ENCODE measurements at places on chromosomes 2 and 18.

DNA sequence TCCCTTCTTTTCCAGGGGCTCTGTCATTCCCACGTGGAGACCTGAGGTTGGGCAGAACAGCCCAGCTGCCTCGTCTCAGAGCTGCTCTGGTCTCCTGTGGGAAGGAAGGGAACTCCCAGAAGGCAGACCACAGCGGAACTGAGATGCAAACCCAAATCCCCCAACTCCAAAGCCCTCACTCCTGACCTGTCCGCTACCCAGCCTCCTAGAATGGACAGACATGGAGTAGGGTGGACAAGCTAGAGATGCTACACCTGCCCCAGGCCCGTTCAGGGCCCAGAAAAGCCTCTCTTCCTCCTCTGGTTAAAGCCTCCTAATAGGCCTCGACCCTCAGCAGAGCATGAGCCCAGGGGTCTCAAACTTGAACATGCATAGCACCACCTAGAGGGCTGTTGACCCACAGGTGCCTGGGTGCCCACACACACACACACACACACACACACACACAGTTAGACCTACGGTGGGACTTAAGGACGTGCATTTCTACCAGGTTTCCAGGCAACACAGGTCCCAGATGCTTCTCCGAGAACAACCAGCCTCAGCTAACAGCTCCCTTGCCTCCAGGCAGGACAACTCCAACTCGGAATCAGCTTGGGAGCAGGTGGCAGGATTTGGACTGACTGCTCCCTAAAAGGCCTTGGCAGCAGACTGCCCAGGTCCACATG is 93.5 kb downstream of the TNS1 start:
- DNase-seq: no peak

DNA sequence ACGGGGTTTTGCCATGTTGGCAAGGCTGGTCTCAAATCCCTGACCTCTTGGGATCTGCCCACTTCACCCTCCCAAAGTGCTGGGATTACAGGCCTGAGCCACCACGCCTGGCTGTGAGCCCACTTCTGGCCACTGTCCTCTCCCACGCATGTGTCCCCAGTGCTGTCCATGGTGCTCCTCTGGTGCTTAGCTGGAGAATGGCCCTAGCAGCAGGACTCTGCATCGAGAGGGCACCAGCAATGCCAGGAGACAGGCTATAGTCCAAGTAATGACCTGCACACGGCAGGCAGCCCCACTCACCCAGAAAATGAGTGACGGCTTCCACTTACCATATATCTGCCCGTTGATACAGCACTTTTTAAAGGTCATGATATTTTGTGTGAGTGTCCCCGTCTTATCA is 66.3 kb upstream of the NARS1 start:
- DNase-seq: no peak

DNA sequence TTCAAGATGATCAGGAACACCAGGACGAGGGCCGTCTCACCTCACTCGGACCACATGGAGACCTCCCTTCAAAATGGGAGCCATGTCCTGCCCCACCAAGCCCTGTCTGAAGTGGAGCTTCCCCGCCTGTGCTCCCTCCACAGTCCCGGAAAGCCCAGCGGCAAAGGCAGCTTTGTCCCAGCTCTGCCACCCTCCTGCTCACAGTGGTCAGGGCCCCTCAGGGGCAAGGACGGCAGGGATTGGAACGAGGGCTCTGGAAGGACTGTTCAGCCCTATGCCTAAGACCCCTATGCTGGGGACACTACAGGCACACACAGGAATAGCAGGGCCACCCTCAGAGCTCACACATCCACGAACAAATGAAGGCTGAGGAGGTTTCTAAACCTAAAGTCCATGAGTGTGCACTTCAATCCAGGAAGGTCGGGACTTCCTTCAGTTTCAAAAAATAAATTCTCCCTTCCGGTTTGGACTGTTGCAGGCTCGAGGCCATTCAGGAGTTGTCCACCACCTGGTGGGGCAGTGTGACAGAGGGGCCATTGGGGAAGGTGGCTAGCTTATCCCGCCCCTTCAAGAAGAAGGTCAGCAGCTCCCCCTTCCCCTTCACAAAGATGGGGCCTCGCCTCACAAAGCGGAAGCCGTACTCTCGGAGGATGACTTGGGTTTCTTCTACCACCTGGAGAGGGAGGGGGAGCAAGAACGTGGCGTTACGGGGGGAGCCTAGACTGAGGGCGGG is 26.4 kb downstream of the CENPO start:
- DNase-seq: no peak

GRCh38 chr18:23969664-23970063 is 44.9 kb upstream of the TTC39C start:
- DNase-seq: no peak

DNA sequence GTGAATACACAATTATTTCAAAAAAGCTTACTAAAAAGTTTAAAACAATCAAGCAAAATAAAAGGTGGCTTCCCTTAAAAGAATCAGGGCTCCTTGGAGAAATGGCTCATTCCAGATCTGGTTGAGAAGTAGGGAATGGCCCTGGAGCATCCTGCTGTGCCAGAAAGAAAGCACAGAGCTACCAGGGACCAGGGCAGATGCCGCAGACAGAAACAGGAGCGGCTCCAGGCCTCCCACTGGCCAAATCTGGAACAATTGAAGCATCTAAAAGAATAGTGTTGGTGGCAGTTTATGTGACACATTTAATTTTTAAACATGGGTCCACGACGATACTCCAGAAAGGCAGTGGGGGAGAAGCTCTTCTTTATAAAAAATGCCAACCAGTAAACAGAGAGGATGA is 75.5 kb downstream of the GBX2 start:
- DNase-seq: no peak
